ENCODE measurements at places on chromosomes 2 and 18.

DNA sequence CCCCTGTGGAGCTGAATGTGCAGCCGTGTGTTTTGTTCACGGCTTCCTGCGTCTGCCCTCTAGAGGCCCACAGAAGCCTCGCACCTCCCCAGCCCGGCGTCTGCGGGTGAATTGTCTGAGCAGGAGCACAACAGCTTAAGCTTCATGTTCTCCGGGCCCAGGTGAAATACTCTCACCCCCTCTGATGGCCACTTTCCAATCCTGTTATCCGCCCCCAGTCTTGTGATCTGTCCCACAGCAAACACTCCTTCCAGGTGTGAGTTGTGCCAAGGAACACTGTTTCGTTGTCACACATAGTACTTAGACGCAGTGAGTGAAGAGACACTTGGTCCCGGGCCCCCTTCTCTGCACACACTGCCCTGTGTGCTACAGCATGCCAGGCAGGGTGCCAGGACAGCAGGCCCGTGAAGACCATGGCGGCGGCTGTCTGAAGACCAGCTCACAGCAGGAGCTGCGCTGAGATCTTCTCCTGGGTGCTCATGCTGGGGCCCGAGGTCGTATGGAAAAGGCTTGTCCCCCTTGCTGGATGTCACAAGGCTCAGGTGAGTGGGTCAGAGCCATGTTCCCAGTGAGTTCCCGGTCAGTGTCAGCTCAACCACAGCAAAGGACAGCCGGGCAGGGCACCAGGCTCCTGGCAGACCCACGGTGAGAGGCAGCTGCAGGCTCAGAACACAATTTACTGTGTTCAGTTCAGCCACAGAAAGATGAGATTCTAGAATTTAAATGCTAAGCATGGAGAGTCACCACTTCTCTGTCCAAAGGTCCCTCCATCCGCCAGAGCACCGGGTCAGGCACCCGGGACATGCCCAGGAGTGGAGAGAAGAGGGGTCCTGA lies 6.8 kb upstream of the PXDN start:
- peak; percentile 68 for DNase-seq

DNA sequence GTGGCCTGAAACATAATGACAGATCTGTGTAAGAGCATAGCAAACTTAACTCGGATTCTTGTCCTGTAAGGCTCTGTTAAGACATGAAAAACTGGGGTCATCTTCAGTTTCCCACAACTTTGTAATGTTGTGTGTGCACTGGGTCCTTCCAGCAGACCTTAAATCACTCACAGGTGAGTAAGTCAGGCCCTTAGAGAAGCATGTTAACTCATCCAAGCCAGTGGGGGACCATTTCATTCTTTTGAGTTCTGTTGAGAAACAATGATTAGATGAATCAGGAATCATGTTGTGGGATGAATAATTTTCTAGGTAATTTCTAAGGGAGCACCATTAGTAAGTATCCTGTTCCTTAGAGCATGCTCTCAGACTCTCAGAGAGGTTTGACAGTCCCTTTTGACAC lies 167.1 kb downstream of the ESCO1 start:
- DNase-seq = no peak

DNA sequence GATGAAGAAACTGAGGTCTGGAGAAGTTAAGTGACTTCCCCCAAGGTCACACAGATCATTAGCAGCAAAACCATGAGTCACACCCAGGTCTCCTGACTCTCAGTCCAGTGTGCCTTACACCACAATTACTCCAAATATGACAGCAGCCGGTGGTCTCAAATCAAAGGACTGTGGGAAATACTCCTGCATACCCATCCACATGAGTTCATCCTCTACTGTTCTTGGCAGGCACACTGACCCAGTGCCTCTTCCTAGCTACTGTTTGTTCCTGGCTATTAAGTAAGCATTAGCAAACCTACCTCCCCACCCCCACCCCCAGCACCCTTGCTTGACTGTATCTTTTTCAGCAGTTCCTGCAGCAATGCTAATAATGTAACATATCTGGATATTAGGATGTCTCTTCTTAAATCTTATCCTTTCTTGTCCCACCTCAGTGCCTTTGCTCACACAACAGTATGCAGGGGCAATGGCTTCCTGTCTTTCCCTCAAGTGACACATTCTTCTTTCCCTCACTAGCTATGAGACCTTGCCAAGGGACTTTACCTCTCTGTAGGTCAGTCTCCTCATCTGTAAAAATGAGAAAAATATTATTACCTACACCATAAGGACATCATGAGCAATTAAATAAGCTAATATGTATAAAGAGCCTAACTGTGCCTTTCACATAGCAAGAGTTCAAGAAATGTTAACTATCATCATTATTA lies 46.2 kb downstream of the FAM98A start:
- DNase-seq = no peak

DNA sequence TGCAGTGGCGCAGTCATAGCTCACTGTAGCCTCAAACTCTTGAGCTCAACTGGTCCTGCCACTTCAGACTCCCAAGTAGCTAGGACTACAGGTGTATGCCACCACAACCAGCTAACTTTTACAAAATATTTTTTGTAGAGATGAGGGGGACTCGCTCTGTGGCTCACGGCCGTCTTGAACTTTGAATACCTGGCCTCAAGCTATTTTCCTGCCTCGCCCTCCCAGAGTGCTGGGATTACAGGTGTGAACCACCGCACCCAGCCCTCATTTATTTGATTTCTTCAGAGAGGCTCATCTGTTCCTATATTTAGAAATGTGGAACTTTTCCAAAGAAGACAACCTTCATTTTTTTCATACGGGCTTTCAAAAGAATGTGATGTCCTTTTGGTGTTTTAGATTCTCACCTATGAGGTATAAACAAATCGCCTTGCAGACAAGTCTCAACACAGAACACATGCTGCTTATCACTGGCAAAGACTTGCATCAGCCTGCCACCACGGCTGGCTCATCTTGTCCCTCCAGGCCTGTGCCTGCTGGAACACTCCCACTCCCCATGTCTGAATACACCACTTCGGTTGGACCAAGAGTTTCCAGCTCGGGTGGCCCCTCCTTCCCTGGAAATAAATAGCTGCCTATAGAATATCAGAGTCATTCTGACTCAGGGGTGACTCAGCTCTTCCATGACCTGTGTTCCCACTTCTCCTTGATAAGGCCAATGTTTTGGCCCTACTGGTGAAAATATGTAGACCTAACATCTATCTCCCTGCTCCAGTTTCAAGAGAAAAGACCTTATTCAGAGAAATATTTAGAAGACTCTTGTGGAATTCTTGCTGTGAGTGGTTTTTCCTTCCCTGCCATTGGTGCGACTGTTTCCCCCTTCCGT lies 202.6 kb downstream of the TGIF1 start:
- no peak for DNase-seq

- DNase-seq = no peak
Measured at GRCh38 chr2:238231809-238232208, 8.0 kb downstream of the HES6 start.

DNA sequence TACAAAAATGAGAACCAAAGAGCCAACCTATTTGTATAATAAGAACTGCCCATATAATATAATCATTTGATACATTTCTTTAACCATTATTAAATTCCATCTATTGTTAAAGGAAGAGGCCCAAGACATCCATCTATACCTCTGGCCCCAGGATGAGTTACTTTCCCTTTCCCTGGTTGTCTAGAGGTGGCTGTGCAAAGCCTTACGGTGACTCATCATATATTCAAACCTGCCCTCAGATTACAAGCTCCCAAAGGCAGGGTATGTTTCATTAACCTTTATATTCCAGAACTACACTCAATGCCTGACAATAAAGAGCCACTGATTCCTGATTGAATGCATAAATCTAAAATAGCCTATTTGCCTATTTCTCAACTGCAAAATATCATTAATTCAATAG lies 105.8 kb upstream of the PID1 start:
- no peak for DNase-seq

DNA sequence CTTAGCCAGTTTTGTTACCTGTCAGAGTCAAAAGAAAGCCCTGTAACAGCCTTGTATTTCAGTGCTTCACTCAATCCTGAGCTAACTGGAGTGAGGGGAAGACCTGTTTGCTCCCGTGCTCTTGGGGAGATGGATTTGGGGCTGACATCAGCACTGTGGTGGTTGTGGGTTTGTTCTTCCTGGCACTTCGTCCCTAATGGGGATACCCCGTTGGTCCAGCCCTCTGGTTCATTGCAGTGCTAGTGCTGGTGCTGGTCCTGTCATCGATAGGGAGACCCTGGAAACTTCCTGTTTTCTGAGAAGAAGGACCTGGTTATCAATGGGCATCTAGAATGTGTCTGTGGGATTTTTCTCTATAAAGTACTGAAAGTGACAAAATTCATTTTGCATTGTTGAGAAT lies 205.4 kb downstream of the ZNF407 start:
- no peak for DNase-seq

DNA sequence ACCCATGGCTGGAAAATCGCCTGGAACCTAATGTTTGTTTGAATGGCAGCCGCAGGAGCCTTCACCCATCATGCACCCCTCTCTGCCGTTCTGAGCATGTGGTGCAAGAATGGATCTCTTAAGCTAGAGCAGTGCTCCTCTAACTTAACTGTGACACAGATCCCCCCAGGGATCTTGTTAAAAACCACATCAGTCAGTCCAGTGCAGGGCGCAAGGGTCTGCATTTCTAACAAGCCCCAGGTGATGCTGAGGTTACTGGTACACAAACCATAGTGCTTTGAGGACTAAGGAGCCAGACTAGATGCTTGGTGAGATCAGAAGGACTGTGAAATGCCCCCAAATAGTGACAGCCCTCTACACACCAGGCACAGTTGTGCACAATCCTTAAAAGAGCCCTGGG lies 87.1 kb upstream of the KCTD1 start:
- DNase-seq = no peak

- DNase-seq = no peak
Measured at GRCh38 chr2:146987996-146988395, 856.8 kb upstream of the ACVR2A start.

DNA sequence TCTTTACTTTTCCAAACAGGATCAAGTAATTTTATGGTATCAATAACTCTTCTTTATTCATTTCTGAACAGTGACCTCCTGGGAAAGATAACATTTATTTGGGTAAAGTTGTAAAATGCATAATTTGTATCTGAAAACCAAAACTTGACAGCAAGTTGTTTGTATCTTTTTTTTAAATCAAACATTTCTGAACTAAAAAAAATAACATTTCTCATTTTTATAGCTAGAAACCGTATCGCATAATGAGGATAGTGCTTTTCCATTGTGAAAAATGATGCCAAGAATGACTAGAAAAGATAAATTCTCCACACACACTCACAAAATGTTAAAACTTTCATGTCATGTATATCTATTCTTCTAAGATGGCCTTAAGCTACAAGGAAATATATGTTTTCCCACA lies 578.2 kb downstream of the RIT2 start:
- DNase-seq = no peak

DNA sequence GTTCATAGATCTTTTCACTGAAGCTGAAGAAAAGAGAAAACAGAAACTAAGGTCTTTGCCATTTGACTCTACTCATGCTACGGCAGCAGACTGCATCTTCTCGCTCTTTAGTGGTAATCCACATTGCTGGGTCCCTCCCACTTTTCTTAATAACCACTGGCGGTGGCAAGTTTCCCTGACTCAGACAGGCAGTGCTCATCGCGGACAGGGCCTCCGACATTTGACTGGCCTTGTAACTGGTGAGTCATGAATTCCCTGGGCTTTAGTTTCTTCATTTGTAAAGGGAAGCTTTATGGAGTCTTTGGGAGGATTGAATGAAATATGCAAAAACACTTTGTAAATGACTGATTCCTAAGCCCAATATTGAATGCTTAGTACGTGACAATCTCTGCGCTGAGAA lies 238.2 kb upstream of the RBBP8 start:
- DNase-seq = no peak

- DNase-seq = no peak
Measured at GRCh38 chr2:15825276-15825980, 114.9 kb upstream of the MYCN start.

- DNase-seq = no peak
Measured at GRCh38 chr2:204897561-204897960, 352.3 kb downstream of the PARD3B start.

DNA sequence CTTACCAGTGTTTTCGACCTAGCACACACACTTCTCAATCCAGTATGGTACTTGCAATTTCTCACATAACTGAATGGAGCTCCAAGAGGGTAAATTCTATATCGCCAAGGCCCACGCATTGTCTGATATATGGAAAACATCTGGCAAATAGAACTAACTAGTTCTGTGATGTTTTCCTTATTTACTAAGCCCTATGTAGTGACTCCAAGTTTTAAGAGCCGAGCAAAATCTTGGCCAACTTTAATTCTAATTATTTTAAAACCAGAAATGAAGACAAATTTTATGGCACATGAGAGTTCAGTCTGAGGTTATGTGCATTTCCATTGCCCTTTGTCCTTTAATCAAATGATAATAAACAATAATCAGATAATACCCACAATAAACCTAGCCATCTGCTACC lies 1119.7 kb upstream of the CNTNAP5 start:
- no peak for DNase-seq

DNA sequence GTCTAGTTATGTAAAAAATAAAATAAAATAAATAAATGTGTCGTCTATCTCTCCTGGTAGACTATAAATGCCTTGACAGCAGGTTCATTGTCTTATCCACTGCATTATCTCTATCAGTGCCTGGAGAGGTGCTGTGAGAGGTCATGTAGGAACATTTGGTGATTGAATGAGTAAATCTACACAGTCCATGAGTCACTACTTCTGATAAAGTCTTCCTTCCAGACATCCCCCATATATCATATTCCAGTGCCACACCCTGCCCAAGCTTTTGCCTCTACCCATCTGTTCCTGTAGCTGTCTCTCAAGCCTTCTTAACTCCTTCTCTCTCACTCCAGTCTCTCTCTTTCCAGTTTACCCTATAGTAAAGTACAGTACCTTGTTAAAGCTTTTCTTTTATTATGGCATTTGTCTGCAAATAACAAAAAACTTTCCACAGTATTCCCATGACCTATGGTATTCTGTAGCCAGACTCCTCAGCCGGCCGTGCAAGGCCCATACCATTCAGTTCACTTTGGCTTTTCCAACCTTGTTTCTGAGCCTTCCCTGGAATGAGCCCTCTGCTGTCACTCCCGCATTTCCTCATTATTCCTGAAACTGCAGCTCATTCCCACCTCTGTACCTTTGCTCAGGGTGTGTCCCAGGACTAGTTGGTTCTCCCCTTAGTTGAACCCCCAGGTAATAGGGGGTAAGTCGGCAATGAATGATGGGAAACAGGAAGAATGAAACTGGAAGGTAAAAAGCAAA lies 37.5 kb downstream of the ANXA4 start:
- DNase-seq = no peak

- DNase-seq = no peak
Measured at GRCh38 chr2:43076676-43077075, 149.7 kb downstream of the ZFP36L2 start.

DNA sequence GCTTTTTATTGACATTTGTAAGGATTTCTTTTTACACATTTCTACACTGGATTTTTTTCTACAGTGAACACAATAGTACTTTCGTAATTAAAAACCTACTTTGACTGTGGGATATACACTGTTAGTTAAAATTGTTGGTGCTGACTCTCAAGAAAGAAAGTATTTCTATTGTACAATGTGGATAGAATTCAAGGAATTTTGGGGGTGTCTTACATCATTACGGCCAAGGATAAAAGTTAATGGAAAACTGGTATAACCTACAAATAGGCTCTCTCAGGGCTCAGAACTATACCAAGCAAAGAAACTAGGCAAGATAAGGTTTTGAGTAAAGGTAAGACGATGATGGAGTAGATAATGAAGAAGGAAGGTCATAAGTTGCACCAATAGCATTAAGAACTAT lies 198.4 kb upstream of the PARD3B start:
- DNase-seq = no peak

All from NCI-H2029 treated with DMSO at 0.1 percent for 48 hours (cell line).